HL-60 (cell line): ENCODE measurements at places on chromosomes 6 and 20.

DNA sequence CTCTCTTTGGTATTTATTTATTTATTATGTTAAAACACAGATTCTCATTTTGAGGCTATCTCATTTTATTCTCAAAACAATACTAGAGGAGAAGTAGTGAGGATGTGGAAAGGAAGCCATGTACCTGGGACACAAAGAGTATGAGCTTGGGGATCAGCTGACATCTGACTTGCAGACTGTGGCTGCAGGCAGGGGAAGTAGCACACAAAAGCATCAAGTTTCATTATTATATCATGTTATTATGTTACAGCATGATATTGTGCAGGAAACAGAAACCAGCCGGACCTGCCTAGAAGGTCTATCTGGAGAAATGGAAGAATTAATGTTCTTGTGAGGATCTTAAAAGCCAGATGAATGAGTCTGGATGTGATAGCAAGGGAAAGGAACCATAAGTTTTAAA is 248.2 kb downstream of the KHDC1L start:
- DNase-seq, result no peak

DNA sequence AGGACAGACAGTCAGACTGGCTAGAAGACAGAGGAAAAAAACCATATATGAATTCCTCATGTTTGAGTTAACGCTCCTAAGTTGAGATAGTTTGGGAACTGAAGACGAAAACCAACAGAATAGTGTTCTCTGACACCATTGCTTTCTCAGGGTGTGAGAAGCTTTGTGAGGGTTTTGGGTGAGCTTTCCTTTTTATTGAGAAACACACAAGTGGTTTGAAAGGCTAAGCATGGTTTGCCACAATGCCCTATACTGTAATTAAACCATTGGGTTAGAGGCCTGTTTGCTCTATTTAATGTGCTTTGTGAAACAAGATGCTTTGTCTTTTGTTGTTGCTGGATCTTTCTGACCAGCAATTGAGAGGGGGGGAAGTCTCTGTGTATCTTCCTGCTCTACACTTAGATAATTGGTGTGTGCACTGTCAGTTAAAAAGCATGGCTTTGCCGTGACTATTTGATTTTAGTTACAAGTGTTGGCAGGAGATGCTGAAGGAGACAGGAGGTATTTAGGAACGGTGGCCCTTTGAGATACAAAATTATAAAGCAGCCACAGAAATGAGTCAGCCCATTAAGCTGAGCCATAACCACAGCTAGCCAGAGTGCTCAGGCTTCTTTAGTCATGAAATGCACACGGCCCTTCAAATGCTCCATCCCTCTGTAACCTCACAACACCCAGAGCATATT is 273.0 kb upstream of the PREP start:
- DNase-seq, result no peak

DNA sequence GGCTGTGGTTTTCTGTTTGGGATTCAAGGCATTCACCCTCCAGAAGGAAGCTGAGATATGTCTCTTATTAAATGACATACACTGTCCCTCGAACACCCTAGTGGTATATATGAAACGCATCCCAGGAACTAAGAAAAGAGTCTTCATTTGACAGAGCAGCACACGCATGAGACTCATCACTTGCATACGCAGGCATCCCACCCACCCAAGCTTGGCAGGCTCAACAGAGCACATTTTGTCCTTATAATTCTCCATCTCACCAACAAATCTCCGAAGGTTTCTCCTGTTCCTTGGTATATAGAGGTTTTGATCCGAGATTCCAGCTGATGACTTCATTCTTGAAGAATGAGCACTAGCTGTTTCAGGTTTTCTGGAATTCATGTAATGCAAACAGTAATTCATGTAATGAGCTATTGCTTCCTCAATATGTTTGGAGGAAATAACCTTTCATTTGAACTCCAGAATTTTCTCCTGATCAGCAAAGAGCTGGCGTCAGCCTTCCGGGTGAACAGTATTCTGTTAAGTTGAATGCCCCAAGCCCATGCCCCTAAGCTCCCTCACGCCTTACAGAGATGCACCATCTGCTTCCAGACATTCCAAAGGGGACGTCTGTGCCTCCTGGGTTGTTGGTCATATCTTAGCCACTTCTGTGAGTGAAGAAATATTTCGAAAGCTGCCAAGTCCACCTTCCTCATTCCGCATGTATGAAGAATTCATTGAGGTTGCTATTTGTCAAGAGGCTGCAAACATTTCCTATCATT is 66.0 kb upstream of the CDH4 start:
- peak; percentile 14 for DNase-seq

GRCh38 chr6:35678021-35678654 is 10.6 kb downstream of the FKBP5 start:
- no peak for DNase-seq

- no peak for DNase-seq
These were observed 57.2 kb downstream of the KLHL31 start for GRCh38 chr6:53608396-53608795.

DNA sequence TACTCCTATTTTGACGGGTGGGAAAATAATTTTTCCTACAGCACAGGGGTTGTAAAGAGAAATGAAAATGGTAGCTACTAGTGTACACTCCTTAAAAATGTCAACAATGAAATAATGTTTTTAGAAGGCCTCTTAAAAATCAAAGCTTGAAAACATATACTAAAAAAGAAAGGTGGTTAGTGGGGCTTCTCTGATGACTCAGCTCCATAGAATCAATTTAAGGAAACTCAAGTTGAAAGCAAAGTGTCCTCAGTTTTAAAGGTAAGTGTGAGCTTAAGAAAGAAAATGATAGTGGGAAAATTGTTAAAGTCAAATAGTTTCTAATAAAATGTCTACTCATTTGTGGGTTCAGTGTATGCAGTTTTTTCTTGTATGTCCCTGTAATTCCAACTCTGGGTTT is 58.2 kb downstream of the ADGRB3 start:
- no peak for DNase-seq

DNA sequence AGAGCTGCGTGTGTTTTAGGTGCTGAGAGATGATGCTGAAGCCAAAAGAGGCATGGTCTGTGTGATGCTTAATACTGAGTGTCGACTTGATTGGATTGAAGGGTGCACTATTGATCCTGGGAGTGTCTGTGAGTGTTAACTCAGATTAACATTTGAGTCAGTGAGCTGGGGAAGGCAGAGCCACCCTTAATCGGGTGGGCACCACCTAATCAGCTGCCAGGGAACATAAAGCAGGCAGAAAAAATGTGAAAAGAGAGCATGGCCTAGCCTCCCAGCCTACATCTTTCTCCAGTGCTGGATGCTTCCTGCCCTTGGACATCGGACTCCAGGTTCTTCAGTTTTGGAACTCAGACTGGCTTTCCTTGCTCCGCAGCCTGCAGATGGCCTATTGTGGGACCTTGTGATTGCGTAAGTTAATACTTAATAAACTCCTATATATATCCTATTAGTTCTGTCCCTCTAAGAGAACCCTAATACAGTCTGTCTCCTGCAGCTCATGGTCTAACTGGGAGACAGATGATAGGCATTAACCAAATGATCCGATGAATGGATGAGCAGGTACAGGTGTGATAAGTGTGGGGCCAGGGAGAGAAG is 91.6 kb downstream of the TFAP2C start:
- no peak for DNase-seq

DNA sequence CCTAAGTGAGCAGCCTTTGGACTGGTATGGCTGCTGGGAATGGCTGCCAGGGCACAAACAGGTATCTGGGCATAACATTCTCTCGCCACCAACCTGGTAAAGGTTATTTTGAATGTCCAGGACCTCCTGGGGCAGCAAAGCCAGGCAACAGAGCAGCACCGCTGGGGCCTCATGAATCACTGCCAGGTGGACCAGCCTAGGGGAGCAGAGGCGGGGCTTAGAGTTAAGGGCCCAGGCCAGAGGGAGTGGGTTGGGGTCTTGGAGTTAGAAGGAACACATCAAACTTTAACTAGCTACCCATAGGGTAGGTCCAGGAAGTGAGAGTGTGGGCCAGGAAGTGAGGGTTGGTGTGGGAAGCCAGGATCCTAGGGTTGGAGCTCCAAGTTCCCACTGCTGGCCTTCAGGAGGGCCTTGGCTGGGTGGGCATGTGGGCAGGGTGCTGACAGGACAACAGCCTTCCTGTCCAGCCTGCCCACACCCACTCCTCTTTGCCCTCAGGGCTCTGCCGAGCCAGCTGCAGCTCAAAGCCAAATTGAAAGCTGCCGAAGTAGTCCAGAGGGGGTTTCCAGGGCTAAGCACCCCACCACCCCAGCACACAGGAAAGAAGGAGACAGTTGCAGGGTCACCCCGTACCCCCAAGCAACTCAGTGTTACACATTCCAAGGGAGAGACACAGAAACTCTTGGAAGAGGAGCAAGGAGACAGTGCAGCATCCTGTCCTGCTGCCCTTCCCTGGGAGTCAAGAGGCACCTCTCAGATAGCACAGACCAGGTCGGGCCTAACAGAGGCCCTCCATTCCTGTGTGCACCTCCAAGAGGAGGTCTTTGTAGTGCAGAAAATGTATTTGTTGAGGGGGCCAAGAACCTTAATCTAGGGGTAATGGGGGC is 2.6 kb downstream of the NFKBIE start:
- DNase-seq, result no peak

- DNase-seq, result no peak
These were observed 1266.8 kb downstream of the GRIK2 start for GRCh38 chr6:102660303-102660702.

DNA sequence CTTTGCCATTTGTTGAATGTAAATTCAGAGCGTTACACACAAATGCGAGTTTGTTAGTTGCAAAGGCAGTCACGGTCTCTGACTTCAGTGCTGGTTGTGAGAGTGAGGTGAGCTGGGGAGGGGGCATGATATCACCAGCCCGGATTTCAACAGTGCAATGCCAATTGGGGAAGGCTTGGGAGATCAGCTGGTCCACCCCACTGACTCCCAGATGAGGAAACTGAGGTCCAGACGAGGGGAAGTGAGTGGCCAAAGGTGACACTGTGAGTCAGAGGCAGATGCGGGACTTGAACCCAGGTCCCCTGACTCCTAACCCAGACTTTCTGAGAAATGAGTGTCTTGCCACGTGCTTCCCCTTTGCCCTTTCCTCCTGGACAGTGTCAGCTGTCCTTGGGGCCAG is 62.1 kb downstream of the CEBPB start:
- no peak for DNase-seq

GRCh38 chr20:32124916-32125454 is 15.5 kb downstream of the TM9SF4 start:
- no peak for DNase-seq

- DNase-seq, result no peak
These were observed 224.9 kb downstream of the FARS2 start for GRCh38 chr6:5486214-5486613.

DNA sequence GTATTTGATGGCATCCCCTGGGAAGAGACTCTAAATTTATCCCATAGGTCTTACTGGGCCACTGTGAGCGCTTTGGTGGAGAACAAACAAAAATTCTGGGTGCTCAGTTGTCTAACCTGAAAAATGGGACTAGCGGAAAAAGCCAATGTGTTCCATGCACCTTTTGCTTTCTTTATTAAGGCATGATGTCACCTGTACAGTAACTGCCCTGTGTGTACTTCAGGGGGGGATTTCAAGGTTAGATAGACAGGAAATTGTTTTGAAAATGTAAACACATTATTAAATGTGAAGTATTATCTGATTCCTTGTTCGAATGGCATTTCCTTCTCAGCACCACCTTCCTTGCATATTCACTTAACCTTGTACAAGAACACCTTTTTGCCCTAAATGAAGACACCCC is 1.2 kb upstream of the EDN1 start:
- DNase-seq, result no peak

- DNase-seq, result no peak
These were observed 39.2 kb downstream of the FAM50B start for GRCh38 chr6:3888153-3888957.

GRCh38 chr20:51473771-51474170 is 68.7 kb downstream of the NFATC2 start:
- no peak for DNase-seq

DNA sequence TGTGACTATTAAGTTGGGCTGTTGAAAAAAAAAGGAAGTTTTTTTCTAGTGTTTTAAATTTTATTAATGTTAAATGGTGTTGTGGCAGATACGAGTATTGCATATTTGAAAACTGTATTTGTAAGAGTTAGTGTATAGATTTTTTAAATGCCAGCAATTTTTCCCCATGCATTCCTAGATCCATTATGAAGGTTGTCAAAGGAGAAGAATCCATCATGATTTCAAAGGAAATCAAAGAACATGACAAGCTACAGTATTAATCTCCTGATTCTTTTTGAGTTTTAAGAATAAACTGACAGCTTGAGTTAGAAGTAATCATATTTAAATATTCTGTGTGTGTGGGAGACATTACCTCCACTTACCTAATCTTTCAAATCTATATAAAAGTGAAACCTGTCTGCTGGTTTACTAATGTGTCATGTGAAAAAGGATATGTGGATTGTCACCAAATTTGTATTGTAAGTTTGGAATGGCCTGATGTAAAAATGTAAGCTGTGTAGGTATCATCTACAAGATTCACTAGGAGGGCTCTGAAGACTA is 111.0 kb upstream of the HS3ST5 start:
- no peak for DNase-seq

- DNase-seq, result no peak
These were observed 63.6 kb downstream of the SYTL3 start for GRCh38 chr6:158713469-158713868.

- DNase-seq, result no peak
These were observed 127.3 kb downstream of the BACH2 start for GRCh38 chr6:90169374-90169773.

- peak; percentile 16 for DNase-seq
These were observed 80.5 kb downstream of the PRSS35 start for GRCh38 chr6:83592770-83593394.

DNA sequence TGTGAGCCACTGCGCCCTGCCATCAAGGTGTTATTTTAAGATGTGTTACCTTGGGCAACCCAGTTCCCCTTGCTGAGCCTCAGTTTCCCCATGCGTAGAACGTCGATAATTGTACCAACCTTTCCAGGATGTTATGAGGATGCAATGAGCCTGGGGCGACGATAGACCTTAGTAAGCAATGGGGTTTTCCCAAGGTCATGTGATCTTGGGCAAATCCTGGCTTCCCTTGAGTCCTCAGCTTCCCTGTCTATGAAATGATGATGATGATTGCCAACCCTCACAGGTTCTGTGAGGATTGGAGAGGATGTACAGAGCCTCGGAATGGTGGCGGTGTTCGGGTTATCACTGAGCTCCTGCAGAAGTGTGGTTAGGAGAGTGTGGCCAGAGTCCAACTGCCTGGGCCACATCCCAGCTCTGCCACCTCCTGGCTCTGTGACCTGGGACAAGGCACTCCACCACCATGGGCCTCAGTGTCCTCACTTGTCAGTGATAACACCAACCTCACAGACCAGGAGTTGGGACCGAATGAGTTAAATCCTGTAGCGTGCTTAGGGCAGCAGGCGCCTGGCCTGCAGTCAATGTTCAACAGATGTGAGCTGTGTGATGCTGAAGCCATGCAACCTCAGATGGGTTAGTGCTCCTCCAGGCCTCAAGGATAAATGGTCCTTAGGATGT is 23.4 kb downstream of the SIRPA start:
- no peak for DNase-seq

- DNase-seq, result no peak
These were observed 111.1 kb downstream of the JARID2 start for GRCh38 chr6:15356937-15357336.

GRCh38 chr20:10715035-10715434 is 41.2 kb upstream of the JAG1 start:
- DNase-seq, result no peak

GRCh38 chr20:63682384-63683139 is 13.9 kb upstream of the TNFRSF6B start:
- no peak for DNase-seq
